Aorta (tissue), 5 donors: ENCODE measurements at places on chromosomes 6 and 20. TPM values are rescaled to one million over a fixed set of nuclear protein-coding genes. Genes with fewer than 3 reads are reported as not detected.

The DACT2 gene
- total RNA-seq, result 0.48 TPM

The MMS22L gene
- 6.6 TPM for total RNA-seq

The GINM1 gene
- 68.1 TPM for total RNA-seq

The OR2H2 gene
- not detected for total RNA-seq

The SDC4 gene
- 51.2 TPM for total RNA-seq

The SENP6 gene
- total RNA-seq, result 141 TPM

The KIF25 gene
- not detected for total RNA-seq

The SLC13A3 gene
- total RNA-seq, result 5.1 TPM

The KHDC1L gene
- 0.66 TPM for total RNA-seq

The ZFAND3 gene
- 83.6 TPM for total RNA-seq

The B3GAT2 gene
- not detected for total RNA-seq

The SLC22A16 gene
- total RNA-seq, result 0.69 TPM

The CYP21A2 gene
- 2.2 TPM for total RNA-seq

- no peaks in the 10 kb centered on the region for H3K36me3 ChIP-seq
- H3K27me3 ChIP-seq, result no peaks in the 10 kb centered on the region
- no peak overlapping the region for H3K27ac ChIP-seq
- no peak overlapping the region for H3K4me3 ChIP-seq
These were observed 72.0 kb downstream of the OPRM1 start for GRCh38 chr6:154111025-154111424.

GRCh38 chr6:93523365-93523764 is 104.0 kb upstream of the EPHA7 start:
- no peaks in the 10 kb centered on the region for H3K4me1 ChIP-seq
- no peak for DNase-seq
- H3K27me3 ChIP-seq, result no peaks in the 10 kb centered on the region
- H3K27ac ChIP-seq, result no peak overlapping the region
- no peak overlapping the region for H3K4me3 ChIP-seq

DNA sequence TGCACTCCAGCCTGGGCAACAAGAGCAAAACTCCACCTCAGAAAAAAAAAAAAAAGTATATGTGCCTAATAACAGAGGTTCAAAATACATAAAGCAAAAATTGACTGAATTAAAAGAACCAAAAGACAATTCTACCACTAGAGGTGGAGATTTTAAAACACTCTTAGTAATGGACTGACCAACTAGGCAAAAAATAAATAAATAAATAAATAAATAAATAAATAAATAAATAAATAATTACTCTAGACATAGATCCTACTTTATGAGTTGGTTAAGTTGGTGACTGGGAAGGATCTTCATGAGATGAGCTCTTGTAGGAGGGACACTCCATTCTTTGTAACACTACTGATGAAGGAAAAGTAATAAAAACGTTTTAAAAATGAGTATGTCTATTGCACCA is 113.9 kb downstream of the SGK1 start:
- H3K4me3 ChIP-seq, result no peak overlapping the region
- no peaks in the 10 kb centered on the region for H3K27me3 ChIP-seq
- no peak overlapping the region for H3K27ac ChIP-seq
- H3K4me1 ChIP-seq, result no peaks in the 10 kb centered on the region

- H3K4me1 ChIP-seq, result no peaks in the 10 kb centered on the region
- no peak overlapping the region for H3K27ac ChIP-seq
- H3K27me3 ChIP-seq, result no peaks in the 10 kb centered on the region
These were observed 37.6 kb downstream of the OR2B6 start for GRCh38 chr6:27994616-27995015.

DNA sequence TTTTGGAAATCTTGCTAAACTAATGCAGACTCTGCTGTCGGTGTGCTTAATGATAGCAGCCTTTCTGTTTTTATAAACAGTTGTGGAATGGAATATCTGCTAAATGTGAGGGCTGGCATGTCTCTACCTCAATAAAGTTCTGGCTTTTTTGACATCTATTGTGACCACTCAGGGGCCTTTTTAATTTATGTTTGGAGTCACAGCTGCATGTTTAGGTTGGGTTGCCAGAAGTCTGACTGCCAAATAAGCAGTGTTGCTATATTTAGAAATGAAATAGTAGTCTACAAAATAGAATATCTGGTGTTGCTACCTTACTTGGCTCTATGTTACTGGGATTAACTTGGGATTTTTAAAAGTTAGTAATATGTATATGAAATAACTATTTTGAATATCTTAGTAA is 125.1 kb upstream of the LOC128125822 start:
- H3K27ac ChIP-seq, result no peak overlapping the region
- H3K4me1 ChIP-seq, result peaks cover 2% of the 10 kb centered on the region
- H3K27me3 ChIP-seq, result no peaks in the 10 kb centered on the region
- no peaks in the 10 kb centered on the region for H3K36me3 ChIP-seq
- DNase-seq, result no peak
- H3K4me3 ChIP-seq, result no peak overlapping the region

GRCh38 chr6:116482780-116483179 is 21.6 kb downstream of the CALHM6 start:
- no peak overlapping the region for H3K27ac ChIP-seq
- no peaks in the 10 kb centered on the region for H3K36me3 ChIP-seq
- no peaks in the 10 kb centered on the region for H3K4me1 ChIP-seq
- H3K27me3 ChIP-seq, result no peaks in the 10 kb centered on the region
- H3K4me3 ChIP-seq, result no peak overlapping the region
- DNase-seq, result no peak

- no peak overlapping the region for H3K27ac ChIP-seq
- no peaks in the 10 kb centered on the region for H3K4me1 ChIP-seq
- DNase-seq, result no peak
- peaks cover 2% of the 10 kb centered on the region for H3K36me3 ChIP-seq
These were observed 9.0 kb upstream of the BTN3A1 start for GRCh38 chr6:26392932-26393636.

GRCh38 chr6:64225503-64225902 is 589.9 kb downstream of the PHF3 start:
- H3K36me3 ChIP-seq, result no peaks in the 10 kb centered on the region
- H3K4me3 ChIP-seq, result no peak overlapping the region
- H3K27ac ChIP-seq, result no peak overlapping the region
- no peak for DNase-seq
- no peaks in the 10 kb centered on the region for H3K27me3 ChIP-seq

DNA sequence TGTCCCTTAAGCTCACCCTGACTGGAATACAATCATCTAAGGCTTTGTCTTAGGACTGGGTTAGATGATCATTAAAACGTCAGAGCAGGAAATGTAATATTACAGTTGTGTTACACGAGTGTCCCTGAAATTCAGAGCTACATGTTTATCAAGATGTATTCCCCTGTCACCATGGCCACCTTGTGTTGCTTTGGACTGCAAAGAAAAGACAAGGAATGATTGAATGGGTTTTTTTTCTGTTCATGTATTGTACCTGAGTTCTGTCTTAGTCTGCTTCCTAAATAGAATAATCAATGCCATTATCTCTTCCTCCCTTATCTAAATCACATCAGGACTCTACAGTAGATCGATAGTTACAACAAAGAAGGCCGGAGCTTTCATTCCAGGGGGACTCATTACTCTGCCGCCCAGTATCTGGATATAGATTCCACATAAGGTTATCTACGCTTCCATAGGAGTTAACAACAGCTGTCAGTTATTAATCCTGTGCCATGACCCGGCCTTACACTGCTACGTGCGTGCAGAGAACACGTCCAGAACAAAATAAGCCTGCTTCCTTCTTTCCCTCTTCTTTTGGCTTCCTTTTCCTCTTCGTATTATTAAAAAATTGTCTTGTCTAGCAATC is 274.1 kb upstream of the SASH1 start:
- H3K27me3 ChIP-seq, result no peaks in the 10 kb centered on the region
- no peak overlapping the region for H3K4me3 ChIP-seq
- no peak for DNase-seq
- H3K4me1 ChIP-seq, result no peaks in the 10 kb centered on the region
- H3K36me3 ChIP-seq, result no peaks in the 10 kb centered on the region
- H3K27ac ChIP-seq, result no peak overlapping the region

DNA sequence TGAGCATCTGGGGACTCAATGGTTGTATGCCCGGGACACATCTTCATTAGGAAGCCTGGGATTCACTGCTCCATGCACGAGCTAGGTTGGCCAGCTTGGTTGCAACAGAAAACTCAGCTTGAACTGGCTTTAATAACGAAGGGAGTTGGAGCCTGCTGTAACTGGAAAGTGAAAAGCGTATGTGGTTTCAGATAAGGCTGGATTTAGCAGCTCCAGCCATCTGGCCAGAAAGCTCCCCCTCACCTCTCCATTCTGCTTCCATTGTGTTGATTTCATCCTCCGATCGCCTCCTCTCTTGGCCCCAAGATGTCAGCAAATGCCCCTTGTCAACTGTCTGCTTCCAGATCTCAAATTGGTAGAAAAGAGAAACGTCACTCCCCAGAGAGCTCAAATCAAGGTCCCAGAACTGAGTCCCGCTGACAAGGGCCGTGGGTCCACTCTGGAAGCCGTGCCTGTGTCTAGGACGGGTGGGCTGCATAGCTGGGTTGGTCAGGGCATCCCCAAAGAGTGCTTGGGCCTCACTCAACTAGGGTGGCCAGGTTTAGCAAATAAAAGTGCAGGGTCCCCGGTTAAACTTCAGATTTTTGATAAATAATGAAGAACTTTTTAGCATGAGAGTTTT is 117.0 kb upstream of the PMEPA1 start:
- no peak overlapping the region for H3K4me3 ChIP-seq
- no peaks in the 10 kb centered on the region for H3K36me3 ChIP-seq
- DNase-seq, result no peak
- no peaks in the 10 kb centered on the region for H3K4me1 ChIP-seq

DNA sequence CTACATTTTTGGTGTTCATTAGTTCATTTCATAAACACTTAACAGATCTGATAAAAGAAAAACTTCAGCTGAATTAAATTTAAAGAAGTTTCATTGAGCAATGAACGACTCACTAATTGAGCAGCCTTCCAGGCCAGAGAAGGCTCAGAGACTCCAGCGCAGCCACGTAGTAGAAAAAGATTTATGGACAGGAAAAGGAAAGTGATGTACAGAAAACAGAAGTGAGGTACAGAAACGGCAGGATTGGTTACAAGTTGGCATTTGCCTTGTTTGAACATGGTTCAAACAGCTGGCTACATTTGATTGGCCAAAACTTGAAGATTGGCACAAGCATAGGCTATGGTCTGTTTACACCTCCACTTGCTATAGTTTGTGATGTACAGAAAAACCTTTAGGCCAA is 166.3 kb upstream of the DTNBP1 start:
- no peaks in the 10 kb centered on the region for H3K4me1 ChIP-seq
- DNase-seq, result no peak
- H3K27me3 ChIP-seq, result no peaks in the 10 kb centered on the region
- H3K27ac ChIP-seq, result no peak overlapping the region
- no peak overlapping the region for H3K4me3 ChIP-seq

GRCh38 chr20:38601216-38602184 is at the start of gene ARHGAP40:
ARHGAP40 (plus strand) TSS chr20:38601809.
- no peak for DNase-seq
- peaks cover 3% of the 10 kb centered on the region for H3K27me3 ChIP-seq
- H3K27ac ChIP-seq, result no peak within 1 kb of the TSS
- H3K4me3 ChIP-seq, result no peak within 1 kb of the TSS

DNA sequence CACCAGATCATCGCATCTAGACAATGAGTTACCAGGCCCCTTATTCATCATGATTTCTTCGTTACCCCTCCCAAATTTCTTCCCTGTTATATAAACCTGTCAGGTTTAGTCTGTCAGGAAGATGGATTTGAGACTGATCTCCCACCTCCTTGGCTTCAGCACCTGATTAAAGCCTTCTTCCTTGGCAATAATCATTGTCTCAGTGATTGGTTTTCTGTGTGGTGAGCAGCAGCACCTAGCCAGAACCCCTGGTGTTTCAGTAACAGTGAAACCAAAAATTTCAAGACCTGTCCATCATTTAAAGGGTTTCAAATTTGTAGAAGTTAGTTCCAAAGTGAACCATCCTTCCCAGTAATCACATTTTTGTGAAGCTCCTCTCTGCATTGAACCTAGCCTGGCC is 209.8 kb upstream of the GJE1 start:
- H3K27me3 ChIP-seq, result no peaks in the 10 kb centered on the region
- no peak overlapping the region for H3K27ac ChIP-seq
- H3K4me1 ChIP-seq, result no peaks in the 10 kb centered on the region
- DNase-seq, result no peak
- H3K4me3 ChIP-seq, result no peak overlapping the region

- no peak overlapping the region for H3K4me3 ChIP-seq
- no peaks in the 10 kb centered on the region for H3K27me3 ChIP-seq
- H3K27ac ChIP-seq, result no peak overlapping the region
- no peaks in the 10 kb centered on the region for H3K4me1 ChIP-seq
These were observed 4.6 kb downstream of the EMILIN3 start for GRCh38 chr20:41361757-41362747.

GRCh38 chr20:62733891-62734290 is 25.3 kb downstream of the NTSR1 start:
- H3K27me3 ChIP-seq, result no peaks in the 10 kb centered on the region
- H3K27ac ChIP-seq, result no peak overlapping the region
- H3K4me3 ChIP-seq, result no peak overlapping the region
- H3K4me1 ChIP-seq, result no peaks in the 10 kb centered on the region
- DNase-seq, result peak; percentile 29

DNA sequence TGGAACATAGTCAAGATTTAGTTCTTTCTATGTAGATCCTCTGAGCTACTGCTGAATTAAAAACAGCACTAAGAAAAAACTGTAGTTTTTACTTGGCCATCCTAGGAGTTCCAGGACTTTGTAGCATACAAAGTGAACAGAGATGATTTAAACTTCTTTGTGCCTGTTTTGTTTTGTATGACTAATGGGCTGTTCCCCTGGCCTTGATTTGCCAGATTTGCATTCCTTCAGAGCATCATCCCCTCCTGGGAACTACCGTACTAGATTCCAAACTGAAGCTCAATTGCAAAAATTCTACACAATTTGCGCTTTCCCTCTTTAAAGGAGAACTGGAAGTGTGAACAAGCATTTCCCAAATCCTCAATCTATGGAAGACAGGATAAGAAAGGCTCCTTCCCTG is 23.1 kb downstream of the ACOT13 start:
- no peaks in the 10 kb centered on the region for H3K4me1 ChIP-seq
- DNase-seq, result no peak
- no peaks in the 10 kb centered on the region for H3K27me3 ChIP-seq
- H3K4me3 ChIP-seq, result no peak overlapping the region

- H3K36me3 ChIP-seq, result no peaks in the 10 kb centered on the region
- no peaks in the 10 kb centered on the region for H3K4me1 ChIP-seq
- no peak overlapping the region for H3K27ac ChIP-seq
- DNase-seq, result no peak
These were observed 298.1 kb downstream of the TFAP2B start for GRCh38 chr6:51116723-51117122.

- H3K4me3 ChIP-seq, result no peak overlapping the region
- DNase-seq, result no peak
- H3K27ac ChIP-seq, result peak overlapping the region; percentile 85
These were observed 49.4 kb downstream of the TMEM242 start for GRCh38 chr6:157273756-157274470.

GRCh38 chr6:134029495-134030455 is 22.6 kb downstream of the SLC2A12 start:
- no peak for DNase-seq
- H3K4me3 ChIP-seq, result no peak overlapping the region
- H3K4me1 ChIP-seq, result peaks cover 1% of the 10 kb centered on the region
- no peaks in the 10 kb centered on the region for H3K36me3 ChIP-seq

DNA sequence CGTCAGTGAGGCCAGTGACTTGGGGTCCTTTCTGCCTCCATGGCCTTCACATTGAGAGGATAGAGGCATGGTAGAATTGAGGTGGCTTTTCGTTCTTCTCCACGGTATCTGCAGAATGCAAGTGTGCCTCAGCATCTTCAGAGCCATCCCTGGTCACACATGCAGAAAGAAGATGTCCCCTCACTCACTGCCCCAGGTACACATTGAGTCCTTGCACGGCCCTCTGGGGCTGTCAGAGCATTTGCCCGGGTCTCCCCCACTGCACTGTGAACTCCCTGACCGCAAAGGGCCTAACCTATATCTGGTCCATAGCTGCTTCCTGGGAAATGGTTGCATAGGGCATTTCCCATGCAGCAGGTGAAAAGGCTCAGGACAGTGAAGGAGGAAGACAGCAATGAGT is 115.7 kb downstream of the SCML4 start:
- no peak overlapping the region for H3K4me3 ChIP-seq
- H3K36me3 ChIP-seq, result no peaks in the 10 kb centered on the region
